ENCODE measurements at places on chromosomes 7 and 10.

- no peak for DNase-seq
Measured at GRCh38 chr7:132441935-132442334, 134.3 kb downstream of the PLXNA4 start.

- no peak for DNase-seq
Measured at GRCh38 chr10:12847361-12847975, 154.0 kb downstream of the CCDC3 start.

DNA sequence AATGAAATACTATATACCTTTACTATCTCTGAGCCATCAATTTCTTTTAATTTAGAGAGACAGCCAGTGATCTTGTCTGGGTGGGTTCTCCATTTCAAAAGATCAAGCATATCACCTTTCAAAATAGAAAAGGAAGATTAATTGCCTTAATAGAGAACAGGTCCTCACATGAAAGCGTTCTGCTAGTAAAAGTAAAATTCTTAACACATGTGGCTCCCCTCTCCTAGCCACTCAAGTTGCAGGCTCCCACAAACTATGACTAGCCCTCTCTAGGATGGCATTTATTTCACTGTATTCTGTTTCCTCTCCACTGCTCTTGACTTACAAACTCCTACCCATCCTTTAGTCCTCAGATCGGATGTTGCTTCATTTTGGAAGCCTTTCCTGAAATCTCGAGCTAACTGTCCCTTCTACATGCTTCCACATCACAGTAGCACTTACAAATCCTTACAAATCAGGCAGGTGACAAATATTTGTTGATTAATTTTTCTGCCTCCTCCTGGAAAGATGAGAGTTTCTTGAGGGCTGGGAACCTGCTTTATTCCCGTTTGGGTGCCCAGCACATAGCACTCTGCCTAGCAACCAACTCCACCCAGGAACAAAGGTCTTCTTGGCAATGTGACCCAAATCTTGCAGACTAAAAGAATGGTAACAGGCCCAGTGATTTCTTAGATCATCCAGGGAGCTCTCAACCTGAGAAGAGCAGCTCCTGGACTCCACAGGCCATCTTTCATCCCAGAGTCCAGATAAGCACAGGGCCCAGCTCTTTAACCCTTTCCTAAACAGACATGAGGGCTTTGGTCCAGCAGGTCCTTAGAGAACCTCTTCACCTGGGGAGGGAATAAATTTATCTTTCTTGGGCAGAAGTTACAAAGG is 310.4 kb upstream of the IMMP2L start:
- no peak for DNase-seq

- no peak for DNase-seq
Measured at GRCh38 chr10:29435809-29436501, 147.1 kb downstream of the LYZL1 start.

DNA sequence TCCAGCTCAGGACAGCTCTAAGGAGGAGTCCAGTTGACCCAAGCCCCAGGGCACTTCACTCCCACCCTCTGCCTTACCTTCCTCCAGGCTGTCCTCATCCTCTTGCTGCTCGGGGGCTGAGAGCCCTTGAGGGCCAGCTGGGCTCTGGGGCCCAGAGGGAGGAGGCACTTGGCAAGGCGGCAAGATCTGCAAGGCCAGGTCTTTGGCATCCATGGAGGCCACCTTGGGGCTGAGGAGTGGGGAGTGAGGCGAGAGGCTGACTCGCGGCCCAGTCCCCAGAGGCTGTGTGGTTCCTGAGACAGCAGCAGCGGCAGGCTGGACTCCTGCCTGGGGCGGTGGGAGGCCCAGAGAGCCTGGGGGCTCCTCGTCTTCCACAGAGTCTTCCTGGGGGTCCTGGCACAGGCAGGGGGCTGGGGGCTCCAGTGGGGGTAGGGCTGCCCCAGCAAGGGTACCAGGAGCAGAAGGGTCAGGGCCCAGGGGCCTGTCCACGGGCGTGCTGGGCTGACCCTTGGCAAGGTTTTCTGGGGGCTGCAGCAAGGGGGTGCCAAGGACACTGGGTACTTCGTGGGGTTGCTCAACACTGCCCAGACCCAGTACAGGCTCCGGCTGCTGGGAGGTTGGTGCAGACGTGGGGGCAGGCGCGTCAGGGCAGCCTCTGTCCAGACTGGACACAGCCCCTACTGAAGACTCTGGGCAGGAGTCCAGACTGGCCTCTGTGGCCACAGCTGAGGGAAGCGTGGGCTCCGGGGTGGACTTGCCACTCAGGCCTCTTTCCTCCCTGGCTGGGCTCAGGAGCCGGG is 6.5 kb downstream of the NACAD start:
- no peak for DNase-seq

DNA sequence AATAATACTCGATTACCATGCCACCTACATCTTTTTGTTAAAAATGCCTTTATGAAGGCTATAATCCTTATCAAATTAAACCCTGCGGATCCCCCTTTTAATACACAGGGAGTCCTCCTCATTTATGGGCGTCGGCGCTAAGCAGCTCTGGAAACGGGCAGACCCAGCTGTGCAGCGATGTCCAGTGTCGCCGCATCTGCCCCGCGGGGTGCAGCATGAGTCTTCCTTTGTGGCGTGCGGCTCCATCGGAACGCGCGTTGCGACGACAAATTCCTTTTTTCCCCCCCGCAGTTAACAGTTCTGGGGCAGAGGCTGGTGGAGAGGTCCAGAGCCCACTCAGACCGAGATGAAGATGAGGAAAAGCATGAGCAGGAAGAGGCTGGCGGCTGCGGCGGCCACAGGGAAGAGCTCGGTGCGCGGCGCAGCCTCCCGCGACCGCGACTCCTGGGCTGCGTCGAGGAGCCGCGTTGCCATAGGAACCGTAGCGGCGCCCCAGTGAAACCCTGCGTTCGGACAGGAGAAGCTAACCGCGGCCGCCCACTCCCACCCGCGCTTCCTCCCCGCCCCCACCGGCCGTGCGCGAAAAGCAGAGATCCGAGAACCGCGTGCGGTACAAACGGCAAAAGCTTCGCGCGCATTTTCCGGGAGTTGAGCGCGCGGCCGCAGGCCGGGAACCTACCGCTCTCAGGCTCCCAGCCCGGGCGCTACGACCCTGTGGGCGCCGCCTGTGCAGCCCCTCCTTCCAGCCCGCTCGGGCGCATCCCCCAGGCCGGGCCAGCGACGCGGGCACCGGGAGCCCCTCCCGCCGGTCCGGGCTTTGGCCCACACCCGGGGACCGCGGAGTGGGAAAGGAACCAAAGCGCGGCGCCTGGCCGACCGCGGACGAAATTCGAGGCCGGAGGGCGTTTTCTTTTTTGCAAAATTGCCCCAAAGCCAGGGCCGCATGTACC is 130.6 kb downstream of the SPAG6 start:
- no peak for DNase-seq

DNA sequence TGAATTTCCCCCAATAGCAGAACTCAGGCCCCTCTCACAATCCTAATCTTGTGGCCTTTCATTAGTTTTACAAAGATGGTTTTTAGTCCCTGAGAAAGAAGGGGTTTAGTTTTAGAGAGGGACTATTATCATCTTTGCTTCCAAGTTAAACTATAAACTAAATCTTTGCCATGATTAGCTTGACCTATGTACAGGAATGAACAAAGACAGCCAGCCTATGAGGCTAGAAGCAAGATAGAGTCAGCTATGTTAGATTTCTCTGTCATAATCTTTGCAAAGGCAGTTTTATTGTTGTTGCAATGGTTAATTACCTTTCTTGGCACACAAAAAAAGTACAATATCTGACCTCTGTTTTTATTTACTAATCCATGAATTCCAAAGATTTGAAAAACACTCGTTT is 19.1 kb downstream of the RNF133 start:
- no peak for DNase-seq

DNA sequence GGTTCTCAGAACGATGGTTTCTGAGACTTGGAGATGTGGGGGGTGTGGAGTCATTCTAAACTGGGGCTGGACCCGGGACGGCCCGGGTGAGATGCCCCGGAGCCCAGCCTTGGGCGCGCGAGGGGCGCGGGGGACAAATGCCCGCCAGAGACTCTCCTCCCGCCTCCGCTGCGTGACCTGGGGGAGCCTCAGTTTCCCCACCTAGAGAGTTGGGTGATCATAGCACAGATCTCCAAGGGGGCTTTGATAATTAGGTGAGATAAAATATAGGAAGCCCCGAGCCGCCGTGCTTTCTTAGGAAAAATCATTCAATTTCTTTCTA is 658 bp upstream of the FZD8 start:
- no peak for DNase-seq

DNA sequence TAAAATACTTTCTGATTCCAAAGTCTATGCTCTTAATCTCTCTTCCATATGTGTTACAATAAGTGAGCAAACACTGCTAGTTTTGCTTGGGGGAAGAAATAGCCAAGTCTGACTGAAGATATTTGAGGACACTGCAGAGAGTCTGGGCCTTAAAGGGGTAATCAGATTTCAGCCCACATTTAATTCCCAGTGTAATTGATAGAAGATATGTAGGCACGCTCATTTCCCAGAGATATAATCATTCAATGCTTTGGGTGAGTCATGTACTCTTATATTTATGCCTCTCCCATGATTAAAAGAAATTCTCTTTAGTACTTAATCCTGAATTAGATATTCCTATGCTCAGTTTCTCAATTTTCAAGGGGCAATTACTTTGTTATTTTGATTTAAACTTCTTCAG is 178.1 kb upstream of the POM121L12 start:
- no peak for DNase-seq

DNA sequence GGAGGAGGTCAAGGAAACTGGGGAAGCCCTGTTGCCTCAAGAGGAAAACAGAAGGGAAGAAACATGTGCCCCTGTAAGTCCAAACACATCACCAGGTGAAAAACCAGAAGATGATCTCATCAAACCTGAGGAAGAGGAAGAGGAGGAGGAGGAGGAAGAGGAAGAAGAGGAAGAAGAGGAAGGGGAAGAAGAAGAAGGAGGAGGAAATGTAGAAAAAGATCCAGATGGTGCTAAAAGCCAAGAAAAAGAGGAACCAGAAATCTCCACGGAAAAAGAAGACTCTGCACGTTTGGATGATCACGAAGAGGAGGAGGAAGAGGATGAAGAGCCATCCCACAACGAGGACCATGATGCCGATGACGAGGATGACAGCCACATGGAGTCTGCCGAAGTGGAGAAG is 82.7 kb upstream of the SAMD8 start:
- no peak for DNase-seq

- DNase-seq, result no peak
Measured at GRCh38 chr7:100219271-100219737, 445 bp upstream of the PVRIG start.

- no peak for DNase-seq
Measured at GRCh38 chr10:132892004-132892403, 50.4 kb downstream of the CFAP46 start.

DNA sequence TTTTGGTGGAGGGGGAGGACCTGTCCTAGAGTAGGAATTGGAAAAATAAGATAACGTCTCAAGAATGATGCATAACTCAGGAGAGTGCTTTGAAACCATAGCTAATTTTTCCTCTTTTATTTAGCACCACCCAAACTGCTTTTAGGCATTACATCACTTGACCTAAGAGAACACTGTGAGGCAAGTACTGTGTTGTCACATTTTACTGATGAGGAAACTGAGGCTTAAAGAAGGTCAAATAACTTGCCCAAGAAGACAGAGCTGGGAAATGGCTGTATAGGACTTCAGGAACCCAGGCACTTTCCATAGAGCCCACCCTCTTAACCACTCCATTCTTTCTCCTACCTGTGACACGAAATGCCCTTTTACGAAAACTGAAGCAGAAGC is 21.4 kb downstream of the ADRB1 start:
- no peak for DNase-seq

- DNase-seq, result no peak
Measured at GRCh38 chr7:99121496-99122021, 22.3 kb downstream of the SMURF1 start.

DNA sequence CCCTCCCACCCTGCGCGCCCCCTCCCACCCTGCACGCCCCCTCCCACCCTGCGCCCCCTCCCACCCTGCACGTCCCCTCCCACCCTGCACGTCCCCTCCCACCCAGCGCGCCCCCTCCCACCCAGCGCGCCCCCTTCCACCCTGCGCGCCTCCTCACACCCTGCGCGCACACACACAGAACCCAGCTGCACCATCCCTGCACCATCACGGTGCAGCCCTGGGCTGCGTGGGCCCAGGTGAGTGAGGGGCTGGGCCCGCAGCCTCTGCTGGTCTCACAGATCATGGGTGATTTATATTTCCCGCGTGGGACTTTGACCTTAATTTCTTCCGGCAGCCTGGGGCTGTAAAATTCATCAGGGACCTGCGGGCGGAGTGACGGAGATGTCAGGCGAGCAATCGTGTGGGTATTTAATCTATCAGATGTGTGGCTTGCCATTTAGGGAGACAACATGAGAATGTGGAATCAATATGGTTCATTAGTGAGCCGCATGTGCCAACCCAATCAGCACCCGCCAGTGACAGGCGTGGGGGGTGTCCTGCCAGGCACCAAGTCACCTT is 57.7 kb downstream of the C10orf105 start:
- DNase-seq, result no peak

DNA sequence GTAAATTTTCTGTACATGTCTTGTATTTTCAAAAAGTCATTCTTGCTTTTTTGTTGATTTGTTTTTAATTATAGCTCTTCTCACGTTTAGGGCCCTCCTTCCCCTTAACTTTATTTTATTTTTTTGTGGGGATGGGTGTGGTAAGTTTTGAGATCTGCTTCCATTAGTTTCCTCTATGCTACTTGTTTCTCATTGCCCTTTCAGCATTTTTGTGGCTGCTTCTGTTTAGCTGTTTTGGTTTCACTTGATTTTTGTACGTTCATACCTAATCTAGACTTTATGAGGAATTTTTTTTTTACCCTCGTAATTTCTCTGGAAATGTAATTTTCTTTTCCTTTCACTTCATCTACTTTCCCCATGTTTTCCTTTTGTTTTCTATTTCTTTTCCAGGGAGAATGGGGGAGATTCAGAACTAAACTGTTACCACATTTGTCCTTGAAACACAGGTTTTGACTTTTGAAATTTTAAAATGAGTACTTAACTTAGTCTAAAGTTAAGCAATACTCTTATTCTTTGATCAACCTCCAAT is 80.8 kb downstream of the ATRNL1 start:
- no peak for DNase-seq

- no peak for DNase-seq
Measured at GRCh38 chr7:118079369-118079768, 104.6 kb upstream of the LSM8 start.

GRCh38 chr10:26407406-26407969 is 30.7 kb upstream of the APBB1IP start:
- no peak for DNase-seq

DNA sequence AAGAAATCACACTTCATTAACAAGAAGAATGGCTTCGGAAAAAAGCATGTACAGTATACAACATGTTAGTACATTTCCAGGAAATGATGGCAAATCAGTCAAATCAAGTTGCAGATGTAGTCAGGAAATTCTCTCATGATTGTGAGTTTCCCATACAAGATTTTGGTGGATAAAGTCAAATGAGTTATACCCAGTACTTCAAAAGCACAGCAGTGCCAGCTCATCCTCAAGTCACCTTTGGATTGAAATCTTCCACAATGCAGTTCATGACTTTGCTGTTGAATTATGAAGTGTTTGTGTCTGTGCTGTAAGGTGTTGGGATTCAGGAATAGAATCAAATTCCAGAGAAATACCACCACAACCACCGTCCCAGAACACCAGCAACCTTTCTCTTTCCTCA is 301.3 kb upstream of the BMPER start:
- no peak for DNase-seq

- no peak for DNase-seq
Measured at GRCh38 chr7:13988065-13988464, 1.4 kb downstream of the ETV1 start.

GRCh38 chr10:88332503-88333247 is 250.4 kb downstream of the RNLS start:
- DNase-seq, result no peak

- no peak for DNase-seq
Measured at GRCh38 chr10:12808014-12808613, 193.4 kb downstream of the CCDC3 start.

GRCh38 chr7:73900286-73900685 is 39.3 kb downstream of the TMEM270 start:
- DNase-seq, result no peak

Data from NCI-H446 (cell line).